CD4-positive, alpha-beta T cell (primary cell): ENCODE measurements at places on chromosomes 1 and 21.

- no peaks in the 10 kb centered on the region for H3K27me3 ChIP-seq
- H3K4me1 ChIP-seq, result peaks cover 5% of the 10 kb centered on the region
- no peaks in the 10 kb centered on the region for H3K36me3 ChIP-seq
- DNase-seq, result peak; percentile 34
Observed at GRCh38 chr1:94801919-94802546, 18.1 kb upstream of the SLC44A3 start.

DNA sequence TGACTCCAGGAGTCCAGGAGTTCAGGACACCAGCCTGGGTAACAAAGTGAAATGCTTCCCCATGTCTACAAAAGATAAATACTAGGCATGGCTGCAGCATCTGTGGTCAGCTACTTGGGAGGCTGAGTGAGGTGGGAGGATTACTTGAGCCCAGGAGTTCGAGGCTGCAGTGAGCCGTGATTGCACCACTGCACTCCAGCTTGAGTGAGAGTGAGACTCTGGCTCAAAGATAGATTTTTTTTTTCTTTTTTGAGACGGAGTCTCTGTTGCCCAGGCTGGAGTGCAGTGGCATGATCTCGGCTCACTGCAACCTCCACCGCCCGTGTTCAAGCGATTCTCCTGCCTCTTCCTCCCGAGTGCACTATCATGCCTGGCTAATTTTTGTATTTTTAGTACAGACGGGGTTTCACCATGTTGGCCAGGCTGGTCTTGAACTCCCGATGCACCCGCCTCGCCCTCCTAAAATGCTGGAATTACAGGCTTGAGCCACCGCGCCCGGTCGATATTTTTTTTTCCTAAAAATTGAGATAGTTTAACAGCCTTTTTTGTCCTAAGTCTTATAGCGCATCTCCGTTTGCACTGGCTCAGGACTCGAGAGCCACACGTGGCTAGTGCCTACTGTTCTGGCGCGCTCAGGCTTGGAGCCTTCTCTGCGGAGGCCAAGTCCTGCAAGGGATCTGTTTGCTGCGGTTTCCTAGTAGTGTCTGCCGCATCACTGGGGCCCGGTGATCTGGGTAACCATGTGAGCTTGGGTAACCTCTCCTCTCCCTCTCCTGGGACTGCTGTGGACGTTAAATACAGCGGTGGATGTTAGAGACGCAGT, 1.0 kb upstream of the MFN2 start:
- peaks cover 22% of the 10 kb centered on the region for H3K4me1 ChIP-seq
- peak overlapping the region; percentile 90 for H3K27ac ChIP-seq
- peak overlapping the region; percentile 90 for H3K4me3 ChIP-seq
- no peak for DNase-seq

DNA sequence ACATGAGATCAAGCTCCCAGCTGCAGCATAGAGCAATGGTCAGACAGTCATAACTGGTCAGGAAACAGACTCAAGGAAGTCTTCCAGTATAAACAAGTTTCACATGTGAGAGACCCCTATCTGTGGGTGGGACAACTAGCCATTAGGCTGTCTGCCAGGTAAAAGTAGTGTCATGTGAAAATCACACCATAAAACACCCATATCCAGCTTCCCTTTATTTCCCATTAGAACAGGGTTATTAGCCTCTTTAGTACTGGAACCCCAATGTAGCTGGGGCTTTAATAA, 426.7 kb downstream of the KCNT2 start:
- H3K36me3 ChIP-seq, result no peaks in the 10 kb centered on the region
- no peaks in the 10 kb centered on the region for H3K27me3 ChIP-seq
- no peak for DNase-seq
- H3K4me3 ChIP-seq, result no peak overlapping the region

GRCh38 chr1:214422137-214422671, 129.2 kb downstream of the PTPN14 start:
- no peak overlapping the region for H3K4me3 ChIP-seq
- no peaks in the 10 kb centered on the region for H3K4me1 ChIP-seq
- no peak for DNase-seq
- no peaks in the 10 kb centered on the region for H3K27me3 ChIP-seq
- H3K27ac ChIP-seq, result no peak overlapping the region
- no peaks in the 10 kb centered on the region for H3K36me3 ChIP-seq

DNA sequence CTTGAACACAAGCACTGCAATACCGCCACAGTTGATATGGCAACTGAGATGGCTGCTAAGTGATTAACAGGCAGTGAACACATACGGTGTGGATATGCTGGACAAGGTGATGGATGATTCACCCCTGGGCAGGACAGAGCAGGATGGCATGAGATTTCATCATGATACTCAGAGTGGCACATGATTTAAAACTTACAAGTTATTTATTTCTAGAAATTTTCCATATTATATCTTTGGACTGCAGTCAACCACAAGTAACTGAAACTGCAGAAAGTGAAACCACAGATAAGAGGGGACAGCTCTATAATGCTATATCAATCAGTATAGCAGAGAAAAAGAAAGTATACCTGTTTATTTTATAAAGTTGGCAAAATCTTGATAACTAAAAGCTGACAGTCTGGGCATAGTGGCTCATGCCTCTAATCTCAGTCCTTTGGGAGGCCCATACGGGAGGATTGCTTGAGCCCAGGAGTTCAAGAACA, 47.9 kb downstream of the PHACTR4 start:
- peak; percentile 15 for DNase-seq
- peak overlapping the region; percentile 19 for H3K4me3 ChIP-seq
- H3K36me3 ChIP-seq, result no peaks in the 10 kb centered on the region
- peaks cover 10% of the 10 kb centered on the region for H3K4me1 ChIP-seq

DNA sequence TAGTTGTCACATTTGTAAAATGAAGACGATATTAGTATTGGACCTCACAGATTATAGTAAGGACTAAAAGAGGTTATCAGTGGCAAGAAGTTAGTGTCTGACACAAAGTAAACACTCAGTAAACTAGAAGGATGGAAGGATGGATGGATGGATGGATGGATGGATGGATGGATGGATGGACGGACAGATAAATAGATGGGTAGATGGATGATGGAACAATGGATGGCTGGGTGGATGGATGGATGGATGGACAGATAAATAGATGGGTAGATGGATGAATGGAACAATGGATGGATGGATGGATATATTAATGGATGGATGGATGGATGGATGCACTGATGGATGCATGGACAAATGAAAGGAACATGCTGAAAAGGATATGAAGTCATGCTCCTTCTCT, 22.3 kb upstream of the KAZN start:
- DNase-seq, result no peak
- H3K36me3 ChIP-seq, result no peaks in the 10 kb centered on the region
- H3K4me1 ChIP-seq, result no peaks in the 10 kb centered on the region
- no peaks in the 10 kb centered on the region for H3K27me3 ChIP-seq
- no peak overlapping the region for H3K27ac ChIP-seq

GRCh38 chr1:110477967-110478640, 27.2 kb downstream of the PROK1 start:
- no peak overlapping the region for H3K27ac ChIP-seq
- no peaks in the 10 kb centered on the region for H3K4me1 ChIP-seq
- H3K36me3 ChIP-seq, result no peaks in the 10 kb centered on the region
- peaks cover under 1% of the 10 kb centered on the region for H3K27me3 ChIP-seq

- no peak overlapping the region for H3K27ac ChIP-seq
- H3K27me3 ChIP-seq, result no peaks in the 10 kb centered on the region
- no peaks in the 10 kb centered on the region for H3K36me3 ChIP-seq
- no peaks in the 10 kb centered on the region for H3K4me1 ChIP-seq
- no peak overlapping the region for H3K4me3 ChIP-seq
Observed at GRCh38 chr1:58734630-58735029, 34.8 kb upstream of the MYSM1 start.

DNA sequence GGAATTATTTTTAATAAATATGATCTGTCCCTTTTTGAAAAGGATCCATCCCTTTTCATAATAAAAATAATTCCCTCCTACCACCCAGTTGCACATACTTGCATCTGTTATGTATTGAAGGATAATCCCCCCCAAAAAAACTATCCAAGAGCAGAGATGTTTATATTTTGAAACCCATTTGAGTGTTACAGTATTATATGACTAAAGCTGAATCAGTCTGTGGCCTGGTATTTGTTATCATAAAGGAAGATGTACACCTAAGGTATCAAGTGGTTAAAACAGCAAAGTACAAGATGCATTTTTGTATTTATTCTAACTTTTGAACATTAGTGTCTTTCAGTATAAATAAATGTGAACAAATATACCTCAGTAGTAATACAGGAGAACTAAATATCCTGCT, 12.7 kb upstream of the TGFB2 start:
- DNase-seq, result no peak
- H3K27ac ChIP-seq, result no peak overlapping the region
- no peaks in the 10 kb centered on the region for H3K4me1 ChIP-seq

GRCh38 chr1:84998642-84999280, 1.8 kb upstream of the MCOLN2 start:
- no peaks in the 10 kb centered on the region for H3K36me3 ChIP-seq
- peak; percentile 50 for DNase-seq
- H3K27ac ChIP-seq, result no peak overlapping the region
- H3K27me3 ChIP-seq, result peaks cover 36% of the 10 kb centered on the region
- peak overlapping the region; percentile 79 for H3K4me3 ChIP-seq
- peaks cover 30% of the 10 kb centered on the region for H3K4me1 ChIP-seq

DNA sequence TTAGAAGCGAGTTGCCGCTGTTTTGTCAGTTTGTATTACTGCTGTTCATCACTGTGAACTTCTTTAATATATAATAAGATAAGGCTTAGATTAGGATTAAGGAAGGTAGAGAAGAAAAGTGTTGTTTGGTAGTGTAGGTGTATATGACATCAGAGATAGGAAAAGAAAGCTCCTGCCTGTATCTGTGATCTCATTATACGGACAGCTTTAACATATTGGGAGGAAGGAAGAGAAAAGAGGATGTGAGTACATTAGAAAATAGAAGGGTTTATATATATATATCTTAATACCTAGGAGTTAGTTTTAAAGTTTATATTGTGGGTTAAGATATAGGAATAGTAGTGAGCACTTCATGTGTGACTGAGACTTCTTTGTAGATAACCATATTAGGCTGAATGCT, 71.0 kb downstream of the RALGPS2 start:
- H3K27me3 ChIP-seq, result no peaks in the 10 kb centered on the region
- H3K36me3 ChIP-seq, result no peaks in the 10 kb centered on the region
- H3K27ac ChIP-seq, result no peak overlapping the region
- no peak overlapping the region for H3K4me3 ChIP-seq
- H3K4me1 ChIP-seq, result no peaks in the 10 kb centered on the region
- no peak for DNase-seq

DNA sequence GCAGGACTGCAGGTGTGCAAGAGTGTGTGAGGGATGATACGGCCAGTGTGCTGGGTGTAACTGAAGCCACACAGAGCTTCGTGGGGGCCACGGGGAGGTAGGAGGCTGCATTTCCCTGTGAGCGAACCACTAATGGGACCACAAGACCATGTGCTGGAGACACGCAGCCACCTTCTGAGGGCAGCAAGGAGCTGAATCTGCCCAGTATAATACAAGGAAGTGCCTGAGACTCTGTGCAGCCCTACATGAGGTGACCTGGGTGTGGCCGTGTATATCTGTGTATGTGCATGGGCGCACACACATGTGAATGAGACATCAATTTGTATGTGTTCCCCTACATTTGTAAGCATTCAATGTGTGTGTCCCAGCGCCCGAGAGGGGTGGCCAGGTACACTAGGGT, 50.8 kb downstream of the CHD5 start:
- no peak overlapping the region for H3K4me3 ChIP-seq
- no peak for DNase-seq
- no peaks in the 10 kb centered on the region for H3K36me3 ChIP-seq
- no peak overlapping the region for H3K27ac ChIP-seq

DNA sequence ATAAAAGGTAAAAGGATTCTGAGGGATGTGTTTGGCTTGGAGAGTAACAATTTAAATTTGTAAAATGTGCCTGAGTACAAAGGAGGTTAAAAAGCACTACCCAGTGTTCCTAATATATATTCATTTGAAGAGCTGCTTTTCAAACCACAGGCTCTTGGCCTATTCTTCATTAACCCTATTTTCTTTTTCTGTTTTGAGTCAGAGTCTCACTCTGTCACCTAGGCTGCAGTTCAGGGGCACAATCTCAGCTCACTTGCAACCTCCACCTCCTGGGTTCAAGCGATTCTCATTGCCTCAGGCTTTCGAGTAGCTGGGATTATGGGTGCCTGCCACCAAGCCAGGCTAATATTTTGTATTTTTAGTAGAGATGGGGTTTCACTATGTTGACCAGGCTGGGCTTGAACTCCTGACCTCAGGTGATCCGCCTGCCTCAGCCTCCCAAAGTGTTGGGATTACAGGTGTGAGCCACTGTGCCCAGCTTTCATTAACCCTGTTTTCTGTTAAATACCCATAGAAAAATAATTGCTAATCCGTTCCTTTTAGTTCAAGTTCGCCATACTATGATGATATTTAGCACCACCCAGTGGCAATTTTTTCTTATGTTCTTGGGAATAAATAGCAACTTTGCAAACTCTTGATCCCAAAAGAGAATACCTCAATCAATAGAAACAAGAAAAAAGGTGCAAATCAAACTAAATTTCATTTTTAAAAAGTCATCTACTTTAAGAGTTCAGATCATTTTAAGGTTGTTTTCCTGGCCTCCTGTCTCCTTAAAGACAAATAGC, 30.5 kb downstream of the ZBTB8OS start:
- H3K4me1 ChIP-seq, result no peaks in the 10 kb centered on the region
- no peak overlapping the region for H3K4me3 ChIP-seq
- H3K27ac ChIP-seq, result no peak overlapping the region
- DNase-seq, result no peak

- H3K36me3 ChIP-seq, result no peaks in the 10 kb centered on the region
- no peak overlapping the region for H3K4me3 ChIP-seq
- H3K27ac ChIP-seq, result no peak overlapping the region
- no peaks in the 10 kb centered on the region for H3K27me3 ChIP-seq
Observed at GRCh38 chr1:55309786-55310504, 94.8 kb upstream of the USP24 start.

DNA sequence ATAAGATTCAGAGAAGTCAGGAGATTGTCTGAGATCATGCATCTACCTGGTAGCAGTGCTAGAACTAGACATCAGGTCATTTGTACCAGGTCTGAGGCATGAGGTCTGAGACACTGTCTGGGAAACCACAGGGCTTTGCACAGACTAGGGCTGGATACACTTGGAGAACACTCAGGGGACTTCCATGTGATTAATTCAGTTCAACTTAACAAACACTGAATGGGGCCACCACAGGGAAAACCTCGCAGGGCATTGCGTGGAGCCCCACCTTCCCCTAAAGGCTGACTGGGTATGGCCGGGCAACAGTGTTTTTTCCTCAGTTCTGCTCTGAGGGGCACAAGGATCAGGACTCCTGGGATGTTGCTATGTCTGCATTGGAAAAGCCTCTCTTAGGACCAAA, 86.5 kb upstream of the WARS2 start:
- H3K4me3 ChIP-seq, result no peak overlapping the region
- no peaks in the 10 kb centered on the region for H3K36me3 ChIP-seq
- no peaks in the 10 kb centered on the region for H3K4me1 ChIP-seq

GRCh38 chr1:232108598-232108997, 482.0 kb downstream of the DISC1 start:
- no peaks in the 10 kb centered on the region for H3K4me1 ChIP-seq
- no peak for DNase-seq
- no peak overlapping the region for H3K27ac ChIP-seq
- no peak overlapping the region for H3K4me3 ChIP-seq
- no peaks in the 10 kb centered on the region for H3K36me3 ChIP-seq
- peaks cover 5% of the 10 kb centered on the region for H3K27me3 ChIP-seq

GRCh38 chr1:40980453-40981121, 1.1 kb downstream of the CTPS1 start:
- peak overlapping the region; percentile 60 for H3K27ac ChIP-seq
- no peaks in the 10 kb centered on the region for H3K27me3 ChIP-seq
- H3K4me1 ChIP-seq, result peaks cover 25% of the 10 kb centered on the region
- peak overlapping the region; percentile 82 for H3K4me3 ChIP-seq
- H3K36me3 ChIP-seq, result peaks cover 14% of the 10 kb centered on the region

- no peak overlapping the region for H3K4me3 ChIP-seq
- no peaks in the 10 kb centered on the region for H3K27me3 ChIP-seq
Observed at GRCh38 chr21:31667639-31668038, 8.1 kb downstream of the SOD1 start.
